ENCODE measurements at places on chromosomes 3 and 15. TPM values are rescaled to one million over a fixed set of nuclear protein-coding genes. Genes with fewer than 3 reads are reported as not detected.

GRK7 gene
- polyA plus RNA-seq = not detected

ADAMTS7 gene
- polyA plus RNA-seq = 0.24 TPM

MKRN3 gene
- polyA plus RNA-seq = not detected

- H3K4me1 ChIP-seq = peaks cover 44% of the 10 kb centered on the region
- DNase-seq = no peak
- no peak overlapping the region for H3K4me3 ChIP-seq
- H3K27me3 ChIP-seq = no peaks in the 10 kb centered on the region
Observed at GRCh38 chr15:98745650-98746374, 97.5 kb downstream of the IGF1R start.

- no peak overlapping the region for H3K27ac ChIP-seq
- H3K4me1 ChIP-seq = no peaks in the 10 kb centered on the region
- no peaks in the 10 kb centered on the region for H3K27me3 ChIP-seq
Observed at GRCh38 chr3:136008732-136009470, 43.4 kb downstream of the PPP2R3A start.

DNA sequence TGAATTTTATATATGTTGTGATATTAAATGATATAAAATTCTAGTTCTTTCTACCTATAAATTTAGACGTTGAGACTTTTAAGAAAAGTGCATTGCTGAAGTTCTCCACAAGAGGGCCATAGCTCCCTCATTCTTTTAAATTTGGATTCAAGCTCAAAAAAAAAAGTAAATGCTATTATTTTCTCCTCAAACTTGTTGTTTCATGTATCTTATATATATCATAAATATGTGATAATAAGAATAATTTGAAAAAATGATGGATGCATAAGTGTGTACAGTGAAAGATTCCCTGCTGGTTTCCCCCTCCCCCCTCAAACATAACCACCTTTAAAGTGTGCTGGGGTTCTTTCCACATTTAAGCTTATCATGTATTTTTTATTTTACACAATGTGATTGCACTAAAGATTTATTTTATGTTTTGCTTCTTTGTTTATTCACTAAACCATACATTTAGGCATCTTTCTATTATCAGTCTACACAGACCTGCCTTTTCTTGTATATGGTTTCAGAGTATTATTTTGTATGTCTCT lies 769.4 kb upstream of the GOLIM4 start:
- H3K36me3 ChIP-seq = no peaks in the 10 kb centered on the region
- H3K4me3 ChIP-seq = no peak overlapping the region
- DNase-seq = no peak
- H3K27ac ChIP-seq = no peak overlapping the region
